ENCODE measurements at places on chromosomes 3 and 15.

GRCh38 chr3:194817592-194817930, 131.9 kb downstream of the FAM43A start:
- no peak for DNase-seq

- DNase-seq = peak; percentile 95
Measured at GRCh38 chr3:128426128-128426921, 40.4 kb downstream of the DNAJB8 start.

GRCh38 chr3:150611666-150612065, 8.5 kb downstream of the SELENOT start:
- no peak for DNase-seq

GRCh38 chr3:176208283-176208682, 989.0 kb downstream of the TBL1XR1 start:
- no peak for DNase-seq

DNA sequence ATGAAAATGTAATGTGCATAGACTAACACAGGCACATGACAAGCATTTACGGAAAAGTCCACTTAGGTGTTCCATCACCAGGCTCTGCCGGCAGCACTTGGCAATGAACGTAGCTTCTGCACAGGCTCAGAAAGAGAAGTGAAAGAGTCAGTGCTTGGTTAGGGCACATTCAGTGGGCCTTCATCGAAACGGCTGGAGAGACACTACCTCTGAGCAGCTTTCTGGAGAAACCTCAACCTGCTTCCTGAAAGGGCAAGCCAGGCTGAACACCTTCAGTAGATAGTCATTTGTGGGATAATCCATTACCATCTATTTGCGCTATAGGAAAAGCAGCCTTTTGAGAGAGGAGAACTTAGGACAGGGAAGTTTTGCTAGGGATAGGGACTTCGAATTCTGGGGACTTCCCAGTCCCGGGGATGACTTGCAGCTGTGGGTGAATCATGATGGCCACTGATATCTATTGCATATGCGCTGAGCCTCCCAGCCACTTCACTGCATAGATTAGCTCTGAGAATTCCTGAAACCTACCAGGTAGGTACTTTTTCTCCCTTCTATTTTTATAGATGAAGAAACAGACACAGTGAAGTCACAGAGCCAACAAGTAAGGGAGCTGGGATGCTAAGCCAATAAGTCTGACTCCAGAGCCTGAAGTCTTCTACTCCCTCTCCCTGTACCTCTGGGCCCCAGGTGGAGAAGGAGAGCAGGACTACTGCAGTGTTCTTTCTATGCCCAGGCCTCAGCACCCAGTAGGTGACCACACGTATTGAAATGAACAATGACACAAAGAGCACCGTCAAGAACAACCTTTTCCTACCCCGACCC, 4.2 kb upstream of the SH2D7 start:
- DNase-seq = no peak

DNA sequence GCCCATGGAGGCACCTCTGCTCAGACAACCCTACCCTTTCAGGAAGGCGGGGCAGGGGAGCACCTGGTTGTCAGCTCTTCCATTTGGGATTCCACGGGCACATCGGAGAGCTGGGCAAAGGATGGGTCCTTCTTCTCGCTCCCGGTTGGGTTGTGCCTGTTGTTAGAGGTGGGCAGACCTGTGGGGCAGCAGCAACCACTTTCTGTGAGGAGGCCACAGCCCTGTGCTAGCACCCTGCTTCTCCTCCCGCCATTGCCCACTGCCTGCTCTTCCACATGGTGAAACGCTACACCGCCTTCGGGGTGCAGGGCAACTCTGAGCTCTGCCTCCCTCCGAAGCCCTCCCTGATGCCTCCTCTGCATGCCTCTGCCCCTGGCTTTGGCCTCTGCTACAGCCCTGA, 7.0 kb upstream of the HHATL start:
- DNase-seq = no peak

- no peak for DNase-seq
Measured at GRCh38 chr3:56219894-56220805, 248.1 kb downstream of the ERC2 start.

DNA sequence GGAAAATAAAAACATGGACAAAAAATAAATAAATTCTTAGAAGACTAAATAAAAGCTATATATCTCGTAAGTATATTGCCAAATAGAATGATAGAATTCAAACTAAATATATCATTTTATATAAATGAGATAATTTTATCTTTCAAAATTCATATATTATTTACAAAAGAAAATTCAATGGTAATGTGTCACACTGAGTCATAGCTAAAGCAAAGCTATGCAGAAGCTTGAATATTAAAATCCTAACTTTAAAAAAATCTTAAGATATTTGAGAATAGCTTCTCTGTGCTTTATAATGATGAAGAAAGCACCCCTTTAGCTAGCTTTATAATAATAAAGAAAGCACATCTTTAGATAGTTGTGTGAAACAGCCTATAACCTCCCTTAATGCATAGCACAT, 1010.8 kb downstream of the OTOL1 start:
- DNase-seq = no peak

GRCh38 chr3:172321035-172321434, 127.2 kb downstream of the GHSR start:
- no peak for DNase-seq

DNA sequence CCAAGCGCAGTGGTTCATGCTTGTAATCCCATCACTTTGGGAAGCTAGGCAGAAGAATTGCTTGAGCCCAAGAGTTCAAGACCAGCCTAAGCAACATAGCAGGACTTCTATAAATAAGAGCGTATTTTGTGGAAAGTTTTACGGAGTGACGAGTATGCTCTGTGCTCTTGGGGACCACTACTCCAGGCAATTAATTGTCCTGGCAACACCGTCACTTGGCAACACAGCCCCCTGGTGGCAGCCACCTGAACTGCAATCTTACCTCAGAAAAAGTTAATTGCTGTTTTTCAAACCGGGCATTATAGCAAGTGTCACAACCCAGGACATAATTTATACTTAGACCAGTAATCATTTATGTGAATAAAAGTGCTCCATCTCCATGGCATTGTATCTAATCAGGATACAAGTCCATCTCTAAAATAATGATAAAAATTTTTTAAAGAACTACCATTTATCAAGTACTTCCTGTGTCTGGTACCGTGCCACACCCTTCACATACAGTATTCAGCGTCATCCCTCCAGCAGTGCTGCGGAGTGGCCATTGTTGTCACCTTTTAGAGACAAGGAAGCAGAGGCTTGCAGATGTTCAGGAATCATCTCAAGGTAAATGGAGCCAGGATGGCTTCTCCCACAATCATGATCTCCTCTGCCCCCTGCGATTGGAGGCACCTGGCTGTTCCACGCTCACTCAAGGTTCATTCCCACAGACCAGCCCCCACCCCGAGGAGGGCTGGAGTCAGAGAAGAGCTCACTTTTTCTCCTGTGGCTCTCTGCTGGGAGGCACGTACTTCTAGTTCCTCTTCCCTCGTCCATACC, 34.5 kb downstream of the PLA2G4D start:
- DNase-seq = peak; percentile 51

- DNase-seq = no peak
Measured at GRCh38 chr3:128195802-128196201, 42.5 kb downstream of the EEFSEC start.

DNA sequence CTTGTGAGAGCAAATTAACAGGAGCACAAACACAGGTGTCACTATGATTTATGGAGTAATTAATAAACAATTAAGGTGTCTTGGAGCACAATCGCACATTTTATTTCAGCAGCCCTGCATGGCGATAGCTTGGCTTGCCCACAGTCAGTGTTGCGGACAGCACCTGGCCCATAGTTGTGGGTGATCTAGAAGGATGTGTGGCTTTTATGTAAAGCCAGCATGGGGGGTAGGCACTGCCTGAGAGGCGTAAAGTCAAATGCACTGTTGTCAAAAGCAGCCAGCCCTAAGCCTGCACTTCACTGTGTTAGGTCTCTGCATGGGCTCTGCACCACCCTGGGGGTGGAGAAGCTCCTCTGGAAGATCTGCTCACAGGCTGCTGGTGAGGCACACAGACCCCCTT, 177.4 kb upstream of the PPP2R3A start:
- DNase-seq = no peak

DNA sequence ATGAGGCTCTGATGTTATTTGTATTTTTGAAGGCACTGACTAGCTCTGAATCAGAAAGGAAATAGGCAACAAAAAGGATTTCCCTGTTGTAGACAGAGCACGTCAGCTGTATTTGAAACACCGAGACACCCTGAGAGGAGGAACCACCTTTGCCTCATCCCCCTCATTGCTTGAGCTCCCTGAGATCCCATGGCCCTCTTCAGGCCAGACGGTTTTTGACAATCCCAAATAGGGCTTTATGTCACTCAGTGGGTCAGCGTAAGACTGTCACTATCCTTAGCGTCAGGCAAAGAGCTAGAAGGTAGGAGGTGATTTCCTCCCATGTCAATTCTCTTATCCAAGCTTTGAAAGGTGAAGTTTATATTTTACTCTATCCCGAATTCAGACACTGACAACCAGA, 254.3 kb downstream of the ZNF621 start:
- no peak for DNase-seq

- no peak for DNase-seq
Measured at GRCh38 chr3:31876331-31876730, 104.7 kb downstream of the OSBPL10 start.

GRCh38 chr3:41693799-41694198, 268.1 kb downstream of the ULK4 start:
- no peak for DNase-seq

GRCh38 chr15:101346928-101347327, 51.9 kb upstream of the SNRPA1 start:
- DNase-seq = peak; percentile 51

- DNase-seq = no peak
Measured at GRCh38 chr15:63312286-63312685, 34.9 kb downstream of the APH1B start.

GRCh38 chr3:111741181-111741580, 117.9 kb upstream of the PHLDB2 start:
- no peak for DNase-seq

GRCh38 chr3:164007765-164008164, 1070.5 kb downstream of the SI start:
- no peak for DNase-seq

DNA sequence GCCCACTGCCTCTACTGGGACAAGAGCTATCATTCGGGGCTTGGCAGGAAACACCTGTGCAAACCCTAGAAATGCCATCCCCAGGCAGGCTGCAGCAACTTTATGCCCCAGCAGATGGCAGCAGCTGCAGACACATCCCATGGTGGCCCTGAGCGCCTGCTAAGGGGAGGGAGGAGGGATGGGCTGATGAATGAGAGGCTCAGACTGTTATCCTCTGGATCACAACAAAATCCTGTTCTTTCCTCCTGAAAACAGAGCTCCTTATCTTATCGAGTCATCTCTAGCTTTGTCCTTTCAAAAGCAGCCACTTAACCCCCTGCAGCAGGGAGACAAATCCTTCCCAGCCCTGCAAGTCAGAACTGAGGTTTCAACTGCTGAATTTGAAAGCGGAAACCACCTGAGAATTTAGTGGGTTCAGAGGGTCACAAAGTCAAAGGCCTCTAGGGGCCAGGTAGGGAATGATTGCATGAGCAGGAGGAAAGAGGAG, 90.6 kb upstream of the PROK2 start:
- DNase-seq = peak; percentile 36

GRCh38 chr15:96869122-96869521, 538.6 kb downstream of the NR2F2 start:
- no peak for DNase-seq

DNA sequence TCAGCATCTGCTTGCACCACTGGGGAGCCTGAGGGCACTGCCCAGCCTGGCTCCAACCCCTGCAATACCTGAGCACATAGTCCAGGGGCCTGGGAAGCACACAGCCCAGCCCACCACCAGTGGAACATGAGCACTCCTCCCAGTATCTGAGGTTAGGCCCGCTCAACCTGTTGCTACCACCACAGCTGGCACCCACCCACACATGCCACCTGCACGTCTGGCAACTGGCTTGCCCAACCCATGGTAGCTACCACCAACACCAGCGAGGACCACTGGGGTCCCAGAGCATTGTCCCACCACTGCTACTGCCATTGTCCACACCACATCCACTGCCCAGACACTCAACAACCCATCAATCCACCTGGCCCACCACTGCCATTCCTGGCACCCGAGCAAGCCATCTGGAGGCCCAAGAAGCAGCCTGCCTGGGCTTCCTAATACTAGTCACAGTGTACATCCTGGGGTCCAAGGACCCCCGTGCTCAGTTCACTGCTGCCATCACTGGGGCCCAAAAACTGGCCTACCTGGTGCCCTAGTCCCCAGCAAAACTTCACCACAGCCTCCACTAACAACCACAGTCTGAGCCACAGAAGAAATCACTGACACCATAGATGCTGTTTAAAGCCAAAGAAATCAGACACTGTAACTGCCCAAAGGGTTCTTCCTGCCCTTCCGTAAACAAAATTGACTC, 62.1 kb upstream of the TBC1D23 start:
- no peak for DNase-seq

DNA sequence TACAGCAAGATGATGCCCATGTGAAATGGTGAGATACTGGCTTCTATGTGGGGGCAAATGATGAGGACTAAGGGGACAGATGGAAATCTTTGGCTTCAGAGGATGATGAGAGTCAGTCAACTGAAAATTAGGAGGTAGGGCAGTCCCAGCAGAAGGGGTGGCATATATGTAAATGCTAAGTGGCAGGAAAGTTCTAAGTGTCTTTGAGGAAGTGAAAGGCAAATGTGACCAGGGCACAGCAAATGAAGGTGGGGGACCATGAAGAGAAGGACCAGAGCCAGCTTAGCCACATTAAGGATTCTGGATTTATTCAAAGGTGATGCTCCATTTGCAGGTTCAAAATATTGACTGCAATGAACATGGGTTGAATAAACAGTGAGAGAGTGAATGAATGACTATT, 29.2 kb upstream of the LIMD1 start:
- no peak for DNase-seq

- DNase-seq = no peak
Measured at GRCh38 chr15:88391700-88392099, 75.5 kb downstream of the MRPL46 start.

GRCh38 chr3:42831321-42831713, 22.1 kb downstream of the ACKR2 start:
- DNase-seq = peak; percentile 56

DNA sequence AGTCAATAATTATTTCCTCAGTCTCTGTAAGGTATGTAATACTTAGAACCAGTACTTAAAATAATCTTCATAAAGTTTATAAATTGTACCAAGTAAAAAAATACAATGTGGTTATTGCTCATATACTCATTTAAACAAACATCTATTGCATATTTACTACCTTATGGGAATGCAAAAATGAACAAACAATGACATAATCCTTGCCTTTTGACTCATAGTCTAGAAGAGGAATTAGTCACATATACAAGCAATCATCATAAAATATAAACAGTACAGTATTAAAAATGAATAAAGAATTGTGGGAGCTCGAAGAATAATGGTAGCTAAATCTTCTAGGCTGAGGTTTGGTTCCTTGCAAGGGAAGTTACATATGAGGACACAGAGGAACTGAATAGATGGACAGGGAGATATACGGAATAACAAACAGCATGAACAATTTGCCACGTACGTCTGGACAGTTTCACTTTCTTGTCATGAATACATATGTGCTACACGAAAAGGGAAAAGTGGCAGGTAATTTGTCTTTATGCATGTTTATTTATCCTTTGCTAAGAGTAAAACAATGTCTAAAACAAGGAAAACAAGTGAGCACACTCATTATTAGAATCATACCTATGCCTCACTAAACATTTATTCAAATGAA, 17.2 kb downstream of the IMPG2 start:
- no peak for DNase-seq

All from HuH-7 (cell line).